ENCODE measurements at places on chromosomes 12 and 14.

- no peak for DNase-seq
Observed at GRCh38 chr14:74896400-74896799, 14.7 kb downstream of the DLST start.

GRCh38 chr14:75825147-75825592, 156.6 kb downstream of the TGFB3 start:
- no peak for DNase-seq

- DNase-seq, result no peak
Observed at GRCh38 chr14:65238456-65238855, 136.1 kb upstream of the MAX start.

DNA sequence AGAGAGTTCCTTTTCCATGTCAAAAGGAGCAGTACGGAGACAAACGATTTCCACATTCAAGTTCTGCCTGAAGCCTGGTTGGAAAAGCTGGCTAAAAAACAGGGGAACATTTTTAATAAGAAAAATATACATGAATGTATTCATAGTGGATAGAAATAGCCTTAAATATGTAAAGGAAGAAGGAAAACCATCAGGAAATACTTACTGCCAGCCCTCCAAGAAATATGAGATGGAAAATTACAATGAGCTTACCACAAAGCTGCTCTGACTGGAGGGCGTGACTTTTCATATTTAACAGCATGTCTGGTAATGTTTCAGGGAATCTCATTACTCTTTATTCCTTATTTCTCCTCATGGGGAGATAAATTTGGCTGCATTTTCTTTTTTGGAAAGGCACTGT, 75.9 kb upstream of the ZDHHC17 start:
- DNase-seq, result no peak

GRCh38 chr12:119748497-119748896, 80.6 kb downstream of the PRKAB1 start:
- no peak for DNase-seq

GRCh38 chr12:87054226-87054625, 798.0 kb upstream of the MGAT4C start:
- no peak for DNase-seq

GRCh38 chr14:65808390-65808789, 395.9 kb downstream of the FUT8 start:
- no peak for DNase-seq

- no peak for DNase-seq
Observed at GRCh38 chr14:101475456-101476257, 85.6 kb upstream of the DIO3 start.

- no peak for DNase-seq
Observed at GRCh38 chr12:4539167-4539870, 629 bp downstream of the RAD51AP1 start.

DNA sequence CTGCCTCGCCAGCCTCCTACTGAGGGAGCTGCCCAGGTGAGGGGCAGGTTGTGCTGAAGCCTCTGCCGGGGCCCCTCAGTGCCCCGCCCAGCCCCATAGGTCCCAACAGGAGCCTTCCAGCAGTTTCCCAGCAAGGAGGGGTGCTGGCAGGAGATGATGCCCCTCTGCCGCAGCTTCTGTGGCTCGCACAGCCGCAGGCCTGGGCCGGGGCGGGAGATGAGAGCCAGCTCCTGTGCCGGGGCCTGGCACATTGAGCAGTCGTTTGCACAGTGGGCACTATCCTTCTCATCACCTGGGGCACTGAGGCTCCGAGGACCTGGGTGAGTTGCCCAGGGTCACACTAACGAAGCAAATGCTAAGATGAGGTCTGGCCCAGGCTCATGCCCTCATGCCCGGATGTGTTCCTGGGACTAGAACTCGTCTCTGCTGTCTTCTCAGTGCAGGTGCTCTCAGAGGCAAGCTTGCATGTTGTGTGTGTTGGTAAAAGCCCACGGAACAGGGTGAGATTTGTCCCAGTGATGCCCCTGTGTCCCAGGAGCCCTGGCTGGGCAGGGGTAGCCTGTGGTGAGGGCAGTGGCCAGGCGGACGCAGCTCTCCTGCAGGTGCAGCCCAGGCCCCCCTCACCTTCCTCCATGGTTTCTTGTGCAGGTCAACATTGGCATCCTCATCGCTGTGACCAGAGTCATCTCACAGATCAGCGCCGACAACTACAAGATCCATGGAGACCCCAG, 177.5 kb downstream of the ADGRD1 start:
- no peak for DNase-seq

DNA sequence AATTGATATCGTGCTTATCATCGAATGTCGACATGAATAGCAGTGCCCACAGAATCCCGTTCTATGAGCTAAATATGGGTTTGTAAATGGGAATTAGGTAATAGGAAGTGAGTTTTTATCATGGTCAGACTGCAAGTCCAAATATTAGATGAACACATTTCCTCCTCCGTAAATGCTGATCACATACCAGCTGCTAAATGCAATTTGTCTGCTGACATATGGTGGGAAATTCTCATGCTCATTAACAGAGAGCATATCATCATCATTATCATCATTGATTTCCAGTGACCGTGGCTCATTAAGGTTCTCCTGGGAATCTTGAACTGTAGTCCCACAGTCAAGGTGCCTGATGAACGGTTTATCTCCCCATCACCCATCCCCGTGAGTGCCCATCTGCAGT, 998.8 kb upstream of the TMEM132C start:
- no peak for DNase-seq

- no peak for DNase-seq
Observed at GRCh38 chr12:57712701-57713100, 18.8 kb downstream of the OS9 start.

DNA sequence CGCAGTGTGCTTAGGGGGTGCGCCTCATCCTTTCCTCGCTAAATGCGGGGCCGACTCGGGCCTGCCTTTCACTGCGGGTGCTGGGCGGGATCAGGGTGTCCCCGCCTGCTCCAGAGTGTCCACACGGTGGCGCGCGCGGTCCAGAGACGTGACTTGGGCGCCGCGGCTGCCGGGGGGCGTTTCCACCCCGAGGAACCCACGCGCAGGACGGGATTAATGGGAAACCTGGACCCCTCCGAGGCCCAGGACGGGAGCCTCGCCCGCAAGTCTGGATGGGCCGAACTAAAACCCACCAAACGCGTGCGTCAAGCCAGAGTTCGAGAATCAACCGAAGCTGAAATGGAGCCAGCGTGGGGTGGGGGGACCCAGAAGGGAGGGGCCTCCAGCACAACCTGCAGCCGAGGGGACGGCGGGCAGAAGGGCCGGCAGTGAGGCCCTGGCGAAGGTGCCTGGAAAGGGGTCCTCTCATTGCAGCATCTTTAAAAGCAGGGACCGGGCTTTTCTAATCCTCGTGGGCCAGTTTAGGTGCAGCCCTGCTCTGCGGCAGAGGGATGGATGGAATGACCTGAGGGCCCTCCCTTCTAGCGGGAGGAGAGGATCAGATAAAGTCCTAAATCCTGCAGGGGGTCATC, 93.3 kb downstream of the NINJ2 start:
- DNase-seq, result peak; percentile 81

GRCh38 chr14:95500201-95500681, 16.2 kb downstream of the SYNE3 start:
- DNase-seq, result no peak

- no peak for DNase-seq
Observed at GRCh38 chr14:105146976-105147635, 21.5 kb downstream of the JAG2 start.

- DNase-seq, result no peak
Observed at GRCh38 chr14:67690011-67690410, 5.6 kb downstream of the RDH11 start.

DNA sequence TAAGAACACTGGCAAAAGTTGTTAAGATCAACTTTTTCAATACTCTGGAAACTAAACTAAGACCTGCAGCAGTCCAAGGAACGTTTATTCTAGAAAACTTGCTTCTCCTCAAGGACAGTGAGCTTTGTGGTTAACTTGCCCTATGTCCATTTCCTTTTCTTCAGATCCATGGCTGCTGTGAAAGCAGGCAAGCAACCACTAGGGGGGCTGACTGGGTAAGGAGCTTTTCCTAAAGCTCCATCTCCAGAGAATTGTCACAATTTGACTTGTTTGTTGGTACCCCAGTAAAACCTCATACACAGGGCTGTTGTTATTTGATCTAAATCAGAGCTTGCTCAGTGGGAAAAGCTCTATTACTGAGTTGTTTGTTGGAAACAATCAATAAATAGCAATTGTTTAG, 10.1 kb upstream of the RPL10L start:
- no peak for DNase-seq

DNA sequence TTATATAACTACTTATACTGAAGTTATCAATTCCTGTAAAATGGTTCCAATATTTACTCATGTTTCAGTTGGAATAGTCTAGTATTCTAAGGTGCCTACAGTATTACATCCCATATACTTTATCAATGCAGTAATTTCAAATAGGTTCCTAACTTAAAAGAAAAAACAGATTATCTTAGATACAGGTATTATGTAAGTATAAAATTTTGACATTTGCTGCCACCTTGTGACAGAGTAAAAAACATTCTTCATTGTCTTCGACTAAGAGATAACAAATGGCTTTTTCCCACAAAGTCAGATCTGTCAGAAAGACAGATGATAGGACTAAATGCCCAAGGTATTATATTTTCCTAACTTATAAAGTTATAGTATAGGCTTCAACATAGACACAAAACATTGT, 78.7 kb downstream of the TXNDC16 start:
- no peak for DNase-seq

GRCh38 chr12:31958569-31959160, 550 bp upstream of the RESF1 start:
- no peak for DNase-seq

DNA sequence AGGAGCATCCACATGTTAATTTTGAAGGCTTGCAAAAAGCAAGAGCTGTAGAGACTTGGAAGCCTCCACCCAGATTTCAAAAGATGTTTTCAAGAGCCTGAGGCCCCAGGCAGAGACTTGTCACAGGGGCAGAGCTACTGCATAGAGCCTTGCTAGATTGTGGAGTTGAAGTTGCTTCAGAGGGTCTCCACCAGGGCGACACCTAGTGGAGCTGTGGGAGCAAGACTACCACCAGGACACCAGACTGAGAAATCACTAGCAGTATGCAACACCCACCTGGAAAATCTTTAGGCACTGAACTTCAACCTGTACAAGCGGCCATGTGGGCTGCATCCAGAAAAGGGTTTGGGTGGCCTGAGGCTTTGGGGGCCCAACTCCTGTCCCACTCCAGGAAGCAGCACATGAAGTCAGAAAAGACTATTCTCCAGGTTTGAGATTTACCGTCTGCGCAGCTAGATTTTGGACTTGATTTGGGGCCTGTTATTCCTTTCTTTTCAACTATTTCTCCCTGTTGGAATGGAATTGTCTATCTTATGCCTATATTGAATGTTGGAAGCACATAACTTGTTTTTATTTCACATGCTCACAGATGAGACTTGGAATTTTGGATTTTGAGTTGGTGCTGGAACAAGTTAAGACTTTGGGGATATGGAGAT, 508.6 kb downstream of the FLRT2 start:
- no peak for DNase-seq

- no peak for DNase-seq
Observed at GRCh38 chr12:25767606-25768005, 190.9 kb upstream of the RASSF8 start.

Measured in NCI-H1930 (cell line).